Activated T-cell treated with anti-CD3 and anti-CD28 coated beads for 4 hours (primary cell): ENCODE measurements at places on chromosomes 1 and 21.

DNA sequence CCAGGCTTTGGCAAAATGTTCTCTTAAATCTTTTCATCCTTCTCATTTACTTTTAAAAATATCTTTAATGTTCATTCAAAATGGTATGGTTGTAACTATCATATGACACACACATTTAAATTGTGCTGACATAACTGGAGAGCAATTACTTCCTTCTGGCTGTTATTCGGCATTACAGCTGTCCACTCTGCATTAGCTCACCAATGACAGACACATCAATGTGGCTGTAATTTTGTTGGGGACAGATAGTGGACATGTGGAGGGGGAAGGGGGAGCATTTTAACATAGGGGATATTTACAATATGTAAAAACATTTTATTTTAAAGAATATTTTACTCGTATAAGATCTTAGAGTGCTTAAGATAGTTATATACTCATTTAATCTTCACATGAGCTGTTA, 319.8 kb downstream of the HMCN1 start:
- DNase-seq, result no peak

DNA sequence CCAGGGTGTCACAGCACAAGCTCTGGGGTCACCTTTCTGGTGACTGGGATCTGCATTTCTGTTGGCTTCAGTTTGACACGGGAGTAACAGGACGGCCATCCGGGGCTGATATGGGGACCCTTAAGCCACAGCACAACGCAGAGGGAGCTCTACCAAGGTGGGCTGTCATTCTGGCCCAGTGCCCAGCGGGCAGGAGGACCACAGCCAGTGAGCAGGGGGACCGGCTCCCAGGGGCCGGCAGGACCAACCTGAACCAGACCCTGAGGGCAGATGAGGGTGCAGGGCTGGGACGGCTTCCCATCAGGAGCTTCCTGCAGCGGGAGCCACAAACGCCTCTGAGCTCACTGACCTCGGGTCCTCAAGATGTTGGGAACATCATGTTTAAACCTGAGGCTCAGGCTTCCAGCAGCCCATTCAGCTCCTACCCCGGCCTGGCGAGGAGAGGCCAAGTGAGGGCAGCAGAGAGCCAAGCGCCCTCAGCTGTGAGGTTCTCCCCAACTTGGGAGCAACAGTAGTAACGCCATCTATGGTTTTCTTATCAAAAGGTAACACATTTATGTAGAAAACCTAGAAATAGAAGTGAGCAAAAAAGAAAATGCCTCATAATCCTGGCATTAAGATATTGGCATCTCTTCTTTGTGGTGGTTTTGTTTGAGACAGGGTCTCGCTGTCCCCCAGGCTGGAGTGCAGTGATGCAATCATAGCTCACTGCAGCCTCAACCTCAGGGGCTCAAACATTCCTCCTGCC, 26.8 kb downstream of the TMEM201 start:
- peak; percentile 42 for DNase-seq

GRCh38 chr1:210631399-210631798, 302.7 kb downstream of the HHAT start:
- DNase-seq, result no peak

- no peak for DNase-seq
Measured at GRCh38 chr1:16913181-16913832, 8.4 kb upstream of the CROCC start.

DNA sequence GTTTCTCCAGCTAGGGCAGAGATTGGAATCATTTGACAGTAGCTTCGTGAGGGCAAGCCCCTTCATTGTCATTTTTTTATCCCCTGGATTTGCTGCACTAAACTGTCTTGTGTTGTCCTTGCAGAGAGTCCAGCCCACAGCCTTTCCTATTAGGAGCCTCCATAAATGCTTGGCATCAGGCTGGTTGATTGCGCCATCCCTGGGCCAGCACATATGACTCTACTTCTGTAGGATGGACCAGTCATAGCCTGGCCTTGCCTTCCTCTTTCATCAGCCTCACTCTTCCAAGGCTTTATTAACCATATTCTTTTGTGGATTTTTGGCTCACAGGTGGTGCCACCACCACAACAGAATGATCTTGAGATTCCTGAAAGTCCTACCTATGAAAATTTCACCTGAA, 31.4 kb downstream of the LY9 start:
- DNase-seq, result no peak

DNA sequence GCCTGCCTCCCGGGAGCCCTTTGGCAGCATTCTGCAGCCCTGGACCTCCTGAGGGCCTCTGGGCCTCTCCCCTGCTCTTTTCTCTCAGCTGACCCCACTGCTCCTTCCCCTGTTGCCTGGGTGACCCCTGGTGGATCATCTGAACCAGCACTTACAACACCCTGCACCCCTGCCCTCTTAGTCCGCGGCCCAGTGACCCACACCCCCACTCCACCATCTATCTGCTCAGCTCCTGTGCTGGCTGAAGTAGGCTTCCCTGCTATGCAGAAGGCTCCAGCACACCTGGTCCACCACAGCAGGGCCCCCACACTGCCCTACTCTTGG, 74.0 kb downstream of the DMRTA2 start:
- no peak for DNase-seq

- no peak for DNase-seq
Measured at GRCh38 chr1:178646821-178647220, 78.2 kb upstream of the RALGPS2 start.

- DNase-seq, result no peak
Measured at GRCh38 chr21:28758042-28758882, 234.4 kb downstream of the LTN1 start.

DNA sequence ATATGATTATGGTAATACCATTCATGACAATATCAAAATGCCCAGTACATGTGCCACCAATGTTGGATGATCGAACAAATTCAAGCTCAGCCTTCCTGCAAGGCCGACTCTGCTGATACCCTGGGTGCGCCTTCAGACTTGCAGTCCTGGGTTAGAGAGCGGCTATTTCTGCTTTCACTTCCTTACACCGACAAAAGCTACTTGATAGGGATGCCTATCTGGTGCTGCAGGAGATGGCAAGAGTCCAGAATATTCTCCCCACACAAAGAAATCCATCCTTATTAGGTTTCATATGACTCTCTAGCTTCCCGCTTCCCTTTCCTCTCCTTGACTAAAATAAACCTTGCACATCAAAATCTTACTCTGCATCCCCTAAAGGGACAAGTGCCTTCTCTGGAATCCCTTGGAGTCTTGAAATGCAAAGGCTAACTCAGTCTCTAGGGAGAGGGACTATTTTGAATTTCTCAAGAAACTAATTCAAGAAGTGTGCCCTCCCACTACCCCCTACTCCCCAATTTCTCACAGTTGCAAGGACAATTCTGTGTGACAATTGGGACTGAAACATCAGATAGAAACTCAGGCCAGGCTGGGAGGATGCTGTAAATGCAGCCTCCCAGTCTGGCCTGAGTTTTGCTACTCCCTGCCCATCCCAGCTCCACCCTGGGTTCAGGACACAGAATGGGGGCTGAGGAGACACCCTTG, 103.1 kb upstream of the USP24 start:
- DNase-seq, result no peak

DNA sequence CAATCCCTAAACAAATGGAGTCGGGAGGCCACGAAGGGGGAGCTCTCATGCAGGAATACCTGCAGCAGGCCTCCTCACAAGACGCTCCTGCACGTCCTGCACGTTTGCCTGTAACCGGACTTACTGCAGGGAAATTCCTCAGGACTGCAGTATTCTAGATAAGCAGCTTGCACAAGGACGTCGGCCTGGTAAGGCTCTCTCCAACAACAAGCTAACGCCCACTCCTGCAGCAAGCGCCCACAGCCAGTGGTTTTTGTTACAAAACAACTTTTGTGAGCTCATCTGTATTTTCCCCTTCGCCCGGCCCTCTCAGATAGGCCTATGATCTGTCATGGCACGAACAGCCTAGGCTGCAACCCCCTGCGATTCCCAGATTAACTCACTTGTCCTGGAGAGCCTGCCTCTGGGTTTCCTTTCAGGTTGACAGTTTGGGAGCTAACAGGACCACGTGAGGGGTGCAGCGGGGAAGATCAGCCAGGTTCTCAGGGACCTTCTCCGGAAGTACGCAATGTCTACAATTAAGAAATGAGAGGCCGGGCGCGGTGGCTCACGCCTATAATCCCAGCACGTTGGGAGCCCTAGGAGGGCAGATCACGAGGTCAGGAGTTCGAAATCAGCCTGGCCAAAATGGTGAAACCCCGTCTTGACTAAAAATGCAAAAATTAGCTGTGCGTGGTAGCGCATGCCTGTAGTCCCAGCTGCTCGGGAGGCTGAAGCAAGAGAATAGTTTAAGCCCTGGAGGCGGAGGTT, 921 bp upstream of the MIB2 start:
- peak; percentile 47 for DNase-seq

GRCh38 chr1:68229650-68230483, 2.5 kb downstream of the WLS start:
- no peak for DNase-seq

DNA sequence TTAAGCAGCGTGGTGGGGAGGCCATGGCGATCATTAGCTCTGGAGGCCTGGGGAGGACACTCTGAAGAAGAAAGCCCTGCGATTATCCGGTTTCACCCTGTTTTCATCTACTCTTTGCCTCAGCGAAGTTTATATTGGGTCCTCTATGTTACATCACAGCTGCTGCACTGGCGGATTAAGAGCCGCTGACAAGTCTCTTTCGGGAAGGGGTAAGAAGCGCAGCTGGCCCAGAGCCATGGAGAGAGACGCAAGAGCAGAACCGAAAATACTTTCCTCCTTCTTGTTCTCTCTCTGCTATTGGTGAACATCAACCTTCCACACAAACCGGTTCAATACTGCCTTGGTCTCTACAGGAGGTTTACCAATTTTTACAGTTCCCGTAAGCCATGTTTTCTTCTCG, 291.5 kb downstream of the FAM72C start:
- DNase-seq, result no peak

GRCh38 chr1:18805150-18805879, 54.1 kb downstream of the TAS1R2 start:
- DNase-seq, result no peak

DNA sequence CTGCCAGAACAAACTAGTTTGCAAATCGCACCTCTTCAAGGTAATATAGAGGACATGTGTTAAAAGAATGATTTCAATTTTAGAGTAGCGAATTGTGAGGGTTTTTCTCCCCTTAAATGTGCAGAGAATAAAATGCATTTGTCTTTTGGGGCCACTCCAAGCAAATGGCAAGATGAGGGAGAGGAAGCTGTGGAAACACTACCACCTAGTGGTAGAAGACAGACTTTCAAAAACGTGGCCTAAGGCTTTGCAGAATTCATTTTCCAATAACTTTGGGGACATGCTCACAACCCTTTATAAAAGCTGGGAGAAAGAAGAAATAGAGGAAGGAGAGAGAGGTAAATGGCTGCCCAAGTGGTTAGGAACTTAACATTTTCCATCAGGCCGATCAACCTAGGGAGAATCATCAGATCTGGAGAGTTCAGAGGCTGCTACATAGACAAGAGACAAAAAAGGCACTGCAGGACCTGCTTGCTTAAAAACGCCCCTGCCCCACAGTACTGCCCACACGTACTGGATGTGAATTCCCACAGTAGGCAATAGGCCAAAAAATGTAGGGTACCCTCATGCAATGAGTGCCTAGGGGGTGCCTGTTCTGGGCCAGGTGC, 15.7 kb upstream of the RCAN1 start:
- DNase-seq, result no peak

GRCh38 chr1:30764939-30765555, 7.5 kb upstream of the LAPTM5 start:
- no peak for DNase-seq

DNA sequence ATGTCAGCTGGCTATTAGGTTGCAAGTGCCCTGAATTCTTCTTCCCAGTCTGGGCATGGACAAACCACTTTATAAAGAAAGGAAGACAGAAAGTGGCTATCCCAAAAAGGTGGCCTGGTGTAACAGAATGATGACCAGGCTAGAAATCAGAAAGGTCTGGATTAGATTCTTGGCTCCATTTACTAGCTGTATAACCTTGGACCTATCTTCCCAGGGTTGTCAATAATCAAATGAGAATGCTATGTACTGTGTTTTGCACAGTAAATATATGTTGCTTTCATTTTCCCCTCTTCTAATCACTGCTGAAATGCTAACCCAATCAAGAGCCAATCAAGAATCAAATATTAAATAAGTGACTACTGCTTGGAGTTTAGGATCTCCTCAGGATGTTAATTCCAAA, 20.4 kb downstream of the RNF19B start:
- DNase-seq, result no peak

- DNase-seq, result no peak
Measured at GRCh38 chr1:246681900-246682895, 42.0 kb upstream of the SCCPDH start.

DNA sequence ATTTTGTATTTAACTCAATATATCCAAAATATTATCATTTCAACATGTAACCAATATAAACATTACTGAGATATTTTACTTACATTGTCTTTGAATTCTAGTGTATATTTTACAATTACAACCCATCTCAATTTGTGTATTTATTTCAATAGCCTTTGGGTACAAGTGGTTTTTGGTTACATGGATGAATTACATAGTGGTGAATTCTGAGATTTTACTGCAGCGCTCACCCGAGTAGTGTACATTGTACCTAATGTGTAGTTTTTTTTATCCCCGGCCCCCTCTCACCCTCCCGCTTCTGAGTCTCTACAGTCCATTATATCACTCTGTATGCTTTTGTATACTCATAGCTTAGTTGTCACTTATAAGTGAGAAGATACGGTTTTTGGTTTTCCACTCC, 117.0 kb upstream of the GALNT2 start:
- no peak for DNase-seq

DNA sequence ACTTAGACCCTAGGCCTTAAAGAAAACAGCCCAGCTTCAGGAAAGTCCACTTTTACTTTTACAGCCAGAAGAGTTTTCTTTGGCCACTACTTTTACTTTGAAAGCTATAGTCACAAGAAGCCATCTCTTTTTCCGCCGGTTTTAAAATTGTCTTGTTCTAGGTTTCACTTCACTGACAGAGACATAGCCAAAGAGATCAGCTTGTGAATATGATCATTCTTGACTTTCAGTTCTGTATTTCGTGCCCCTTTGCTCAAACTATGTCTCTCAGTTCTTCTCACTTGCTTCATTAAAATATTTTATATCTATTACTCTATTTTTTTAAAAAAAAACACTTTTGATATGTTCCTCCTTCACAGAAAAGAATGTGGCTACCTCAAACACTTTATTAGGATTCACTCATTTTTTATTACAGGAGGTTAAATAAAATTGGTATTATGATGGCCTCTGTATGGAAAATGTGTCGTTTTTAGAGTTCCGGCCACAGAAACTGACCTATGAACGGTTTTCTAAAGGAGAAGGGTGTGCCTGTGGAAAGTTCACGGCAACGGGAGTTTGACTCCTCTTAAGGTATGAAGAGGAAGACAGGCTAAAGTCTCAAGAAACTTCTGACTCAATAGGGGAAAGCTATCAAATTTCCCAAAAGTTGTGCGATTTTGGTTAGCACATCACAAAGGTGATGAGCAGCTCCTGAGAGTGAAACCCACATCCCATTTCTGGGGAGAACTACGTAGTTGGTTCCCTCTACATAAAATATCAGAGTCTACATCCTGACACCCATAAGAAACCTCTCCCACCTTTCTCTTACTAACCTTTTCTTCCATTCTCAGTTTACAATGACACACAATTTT, 1.2 kb downstream of the MCOLN2 start:
- no peak for DNase-seq

- DNase-seq, result no peak
Measured at GRCh38 chr1:213649373-213649772, 338.4 kb upstream of the PROX1 start.
